ENCODE measurements at places on chromosomes 13 and 19.

- no peak for DNase-seq
These were observed 2412.4 kb downstream of the PCDH9 start for GRCh38 chr13:64817691-64818090.

DNA sequence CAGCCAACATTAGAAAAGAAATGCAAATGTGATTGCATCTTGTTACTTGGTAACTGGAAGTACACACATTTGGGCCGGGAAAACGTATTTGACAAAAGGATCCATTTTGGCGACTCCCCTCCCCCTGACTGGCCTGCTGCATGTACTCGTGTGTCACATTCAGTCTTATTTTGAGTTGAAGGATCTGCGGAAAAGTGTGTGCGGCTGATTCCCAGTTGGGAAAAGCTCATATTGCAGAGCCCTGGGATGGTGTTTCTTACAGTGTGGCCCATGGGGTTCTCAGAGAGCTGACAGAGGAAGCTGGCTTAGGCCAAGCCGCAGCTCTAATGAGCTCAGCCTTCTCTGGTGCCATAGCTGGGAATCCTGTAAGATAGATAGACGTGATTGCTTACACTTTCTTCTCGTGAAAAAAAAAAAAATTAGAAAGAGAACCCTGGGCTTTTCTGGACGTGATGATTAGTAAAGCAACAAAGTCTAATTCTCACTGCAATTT lies 170.3 kb upstream of the ARGLU1 start:
- no peak for DNase-seq

DNA sequence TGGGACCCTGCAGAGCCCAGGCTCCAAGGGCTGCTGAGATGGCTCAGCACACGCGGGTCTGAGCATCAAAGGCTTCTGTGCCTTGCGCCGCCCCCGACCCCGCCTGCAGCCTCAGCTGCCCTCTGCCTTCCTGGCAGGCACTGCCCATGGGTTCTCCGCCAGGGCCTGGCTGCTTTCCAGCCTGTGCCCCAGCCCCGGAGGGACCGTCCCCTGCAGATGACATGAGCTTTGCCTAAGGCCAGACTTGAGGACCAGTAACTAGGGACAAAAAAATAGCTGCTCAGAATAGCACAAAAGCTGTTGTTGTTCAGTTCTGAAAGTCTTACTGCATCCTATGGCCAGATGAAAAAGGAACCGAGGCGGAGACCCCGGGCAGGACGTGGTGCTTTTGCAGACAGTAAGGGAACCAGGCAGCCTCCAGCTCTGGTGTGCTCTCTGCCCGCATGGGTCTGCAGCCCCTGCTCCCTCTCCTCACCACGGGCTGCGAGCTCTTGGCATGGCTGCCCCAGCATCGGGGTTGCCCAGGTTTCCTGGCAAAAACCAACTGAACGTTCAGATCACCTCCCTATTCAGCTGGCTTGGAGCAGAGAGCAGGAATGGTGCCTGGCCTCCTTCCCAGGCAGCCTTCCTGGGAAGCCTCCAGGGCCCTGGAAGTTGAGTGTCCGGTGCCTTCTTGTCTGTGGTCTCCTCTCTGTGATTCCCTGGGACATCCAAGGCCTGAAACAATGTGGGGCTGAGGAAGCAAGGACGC lies 12.5 kb upstream of the CFAP97D2 start:
- DNase-seq: peak; percentile 81

GRCh38 chr13:67147342-67148133 lies 82.6 kb downstream of the PCDH9 start:
- peak; percentile 41 for DNase-seq

DNA sequence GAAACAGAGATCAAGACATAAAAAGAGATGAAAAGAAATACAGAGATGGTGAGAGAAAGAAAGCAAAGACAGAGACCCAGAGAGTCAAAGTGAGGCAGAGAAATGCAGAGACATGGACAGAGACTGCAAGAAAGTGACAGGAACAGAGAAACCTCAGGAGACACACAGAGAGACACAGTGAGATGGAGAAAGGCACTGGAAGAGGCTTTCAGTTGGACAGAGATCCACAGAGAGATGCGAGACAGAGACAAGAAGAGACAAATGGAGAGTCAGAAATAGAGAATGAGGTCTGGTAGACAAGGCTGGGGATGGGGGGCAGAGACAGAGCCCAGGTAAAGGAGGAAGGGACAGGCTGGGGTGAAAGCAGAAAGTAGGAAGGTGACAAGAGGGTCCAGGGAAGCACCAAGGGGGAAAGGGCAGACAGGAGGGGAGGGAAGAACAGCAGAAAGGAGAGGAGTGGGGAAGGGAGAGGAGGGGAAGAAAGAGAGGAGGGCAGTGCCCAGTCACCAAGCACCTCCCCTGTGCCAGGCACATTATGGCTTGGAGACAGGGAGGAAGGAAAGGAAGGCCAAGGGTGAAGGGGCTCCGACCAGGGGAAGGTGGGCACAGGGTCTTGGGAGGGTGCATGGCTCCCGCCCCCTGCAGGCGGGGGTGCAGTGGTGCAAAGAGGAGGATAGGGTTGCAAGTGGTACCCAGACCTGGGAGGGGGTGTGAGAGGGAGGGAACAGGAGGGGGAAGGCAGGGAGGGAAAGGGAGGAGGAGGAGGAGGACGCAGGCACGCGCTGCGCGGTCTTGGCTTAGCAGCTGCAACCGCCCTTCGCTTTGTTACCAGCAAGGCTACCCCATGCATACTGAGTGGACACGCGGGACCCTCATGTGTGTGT lies 38.4 kb downstream of the DEDD2 start:
- DNase-seq: no peak

DNA sequence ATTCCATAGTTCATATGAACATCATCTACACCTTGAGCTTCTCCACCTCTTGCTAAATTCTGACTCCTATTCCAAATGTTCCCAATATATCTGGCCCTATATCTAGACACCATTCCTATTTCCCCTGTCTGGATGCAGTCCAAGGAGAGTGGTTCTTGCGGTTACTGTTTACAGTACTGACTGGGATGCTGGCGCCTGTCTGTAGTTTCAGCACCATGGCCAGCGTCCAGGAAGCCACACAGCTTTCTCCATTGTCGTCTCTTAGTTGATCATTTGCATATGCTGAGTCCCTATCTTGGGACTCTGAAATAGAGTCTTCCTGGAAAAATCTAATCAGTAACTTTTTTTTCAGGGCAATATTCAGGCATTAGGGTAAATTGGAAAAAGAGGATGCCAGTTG lies 14.9 kb downstream of the LAIR2 start:
- DNase-seq: peak; percentile 59

DNA sequence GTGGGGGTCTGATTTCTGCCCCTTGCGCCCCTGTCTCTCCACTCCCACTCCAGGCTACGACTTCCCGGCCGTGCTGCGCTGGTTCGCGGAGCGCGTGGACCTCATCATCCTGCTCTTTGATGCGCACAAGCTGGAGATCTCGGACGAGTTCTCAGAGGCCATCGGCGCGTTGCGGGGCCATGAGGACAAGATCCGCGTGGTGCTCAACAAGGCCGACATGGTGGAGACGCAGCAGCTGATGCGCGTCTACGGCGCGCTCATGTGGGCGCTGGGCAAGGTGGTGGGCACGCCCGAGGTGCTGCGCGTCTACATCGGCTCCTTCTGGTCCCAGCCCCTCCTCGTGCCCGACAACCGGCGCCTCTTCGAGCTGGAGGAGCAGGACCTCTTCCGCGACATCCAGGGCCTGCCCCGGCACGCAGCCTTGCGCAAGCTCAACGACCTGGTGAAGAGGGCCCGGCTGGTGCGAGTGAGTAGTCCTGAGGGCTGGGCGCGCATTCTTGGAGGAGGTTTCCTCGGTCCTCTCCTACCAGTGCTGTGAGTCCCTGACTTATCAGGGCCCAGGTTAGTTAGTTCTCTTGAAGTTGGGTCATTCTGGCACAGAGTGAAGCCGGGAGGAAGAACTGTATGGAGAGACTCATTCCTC lies 12.7 kb downstream of the EHD2 start:
- no peak for DNase-seq

DNA sequence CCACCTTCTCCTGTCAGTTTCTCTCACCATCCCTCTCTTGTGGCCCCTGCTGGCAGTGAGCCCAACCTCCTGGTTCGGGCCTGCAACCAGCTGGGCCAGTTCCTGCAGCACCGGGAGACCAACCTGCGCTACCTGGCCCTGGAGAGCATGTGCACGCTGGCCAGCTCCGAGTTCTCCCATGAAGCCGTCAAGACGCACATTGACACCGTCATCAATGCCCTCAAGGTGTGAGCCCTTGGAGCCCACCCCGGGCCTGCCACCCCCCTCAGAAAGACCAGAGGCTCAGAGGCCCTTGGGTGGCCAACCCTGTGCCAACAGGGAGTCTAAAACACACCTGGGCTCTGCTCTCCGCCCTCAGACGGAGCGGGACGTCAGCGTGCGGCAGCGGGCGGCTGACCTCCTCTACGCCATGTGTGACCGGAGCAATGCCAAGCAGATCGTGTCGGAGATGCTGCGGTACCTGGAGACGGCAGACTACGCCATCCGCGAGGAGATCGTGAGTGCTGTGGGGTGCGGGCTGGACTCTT lies 13.8 kb downstream of the FUZ start:
- no peak for DNase-seq

GRCh38 chr13:113502686-113503085 lies 12.2 kb upstream of the DCUN1D2 start:
- DNase-seq: no peak

- no peak for DNase-seq
These were observed 20.8 kb upstream of the IPO5 start for GRCh38 chr13:97932647-97933046.

DNA sequence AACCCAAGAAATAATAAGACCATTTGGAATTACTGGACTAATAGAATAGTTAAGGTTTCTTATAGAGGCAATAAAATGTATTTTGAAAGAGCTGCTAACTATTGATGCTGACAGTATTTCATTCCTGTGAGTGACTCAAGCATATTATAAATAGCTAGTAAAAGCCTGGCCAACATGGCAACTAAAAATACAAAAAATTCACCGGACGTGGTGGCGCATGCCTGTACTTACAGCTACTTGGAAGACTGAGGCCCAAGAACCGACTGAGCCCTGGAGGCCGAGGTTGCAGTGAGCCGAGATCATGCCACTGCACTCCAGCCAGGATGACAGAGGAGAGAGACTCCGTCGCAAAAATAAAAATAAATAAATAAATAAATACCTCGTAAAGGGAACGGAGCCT lies 5.4 kb upstream of the ICAM3 start:
- no peak for DNase-seq
